ENCODE measurements at places on chromosomes 1 and 21.

GRCh38 chr1:166738873-166739272 is 100.4 kb upstream of the POGK start:
- no peak for DNase-seq

DNA sequence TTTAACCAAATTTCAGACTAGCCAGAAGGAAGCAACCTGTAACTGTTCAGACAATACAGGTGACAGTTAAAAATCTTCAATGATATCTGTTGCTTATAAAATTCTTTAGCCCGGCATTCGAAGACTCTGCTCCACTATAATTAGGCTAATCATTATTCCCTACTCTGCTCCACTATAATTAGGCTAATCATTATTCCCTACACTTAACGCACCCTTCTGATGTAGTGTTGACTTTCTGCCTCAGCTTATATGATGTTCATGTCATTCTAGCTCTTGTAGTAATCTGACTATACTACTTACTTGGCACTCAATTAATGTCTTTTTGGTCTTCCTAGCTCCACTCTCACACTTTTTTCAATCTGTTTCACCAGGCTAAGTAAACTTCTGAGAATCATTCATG is 13.3 kb downstream of the TESK2 start:
- DNase-seq = no peak

GRCh38 chr21:33885172-33885514 is 30.5 kb downstream of the ATP5PO start:
- DNase-seq = no peak

DNA sequence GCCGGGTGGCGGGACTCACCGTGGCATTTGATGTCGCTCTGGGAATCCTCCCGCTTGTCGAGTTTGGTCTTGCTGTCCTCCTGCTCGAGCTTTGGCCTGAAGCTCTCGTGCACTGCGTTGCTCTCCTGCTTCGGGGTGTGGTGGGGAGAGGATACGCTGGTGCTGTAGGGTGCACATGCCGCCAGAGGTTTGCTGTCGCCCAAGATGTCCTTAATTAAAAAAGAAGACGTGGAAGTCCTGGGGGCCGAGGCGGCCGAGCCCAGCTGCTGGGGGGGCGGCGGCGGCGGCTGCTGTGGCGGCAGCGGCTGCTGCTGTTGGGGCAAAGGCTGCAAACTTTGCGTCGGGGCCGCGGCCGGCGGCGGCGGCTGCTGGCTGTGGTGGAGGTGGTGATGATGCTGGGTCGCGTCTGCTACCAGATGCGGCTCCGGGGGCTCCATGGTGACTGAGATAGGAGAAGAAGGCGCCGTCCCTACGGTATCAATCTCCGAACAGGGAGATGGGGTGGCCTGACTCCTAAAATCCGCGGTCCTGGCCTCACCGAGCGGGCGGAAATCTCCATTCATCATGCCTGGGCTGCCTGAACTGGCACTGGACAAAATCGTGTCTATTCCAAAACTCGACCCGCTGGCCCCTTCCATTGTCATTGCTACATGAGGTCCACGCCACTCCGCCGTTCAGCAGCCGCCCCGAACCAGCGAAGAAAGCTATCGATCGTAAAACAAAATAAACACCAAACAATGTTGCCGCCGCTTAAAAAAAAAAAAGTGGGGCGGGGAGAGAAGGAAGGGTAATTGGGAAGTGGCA is at the start of gene BARHL2:
TSS of gene BARHL2 (minus strand) at position 751 of the 804 bp plus-strand sequence. CDS start at position 644, 107 bp downstream.
- DNase-seq = no peak

DNA sequence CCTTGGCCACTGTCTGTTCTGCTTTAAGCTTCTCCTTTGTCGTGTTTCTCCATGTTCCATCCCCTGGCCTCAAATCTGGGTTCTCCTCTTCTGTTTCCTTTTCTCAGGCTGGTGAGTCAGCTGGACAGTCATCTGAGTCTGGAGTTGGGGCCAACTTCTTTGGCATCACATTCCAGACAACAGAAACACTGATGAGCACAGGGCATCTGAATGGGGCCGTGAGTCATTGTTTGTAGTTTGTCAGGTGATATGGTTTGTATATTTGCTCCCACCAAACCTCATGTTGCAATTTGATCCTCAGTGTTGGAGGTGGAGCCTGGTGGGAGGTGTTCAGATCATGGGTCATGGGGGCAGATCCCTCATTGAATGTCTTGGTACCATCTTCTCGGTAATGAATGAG is 14.3 kb upstream of the OLIG2 start:
- peak; percentile 67 for DNase-seq

- no peak for DNase-seq
Measured at GRCh38 chr1:27314169-27314568, 7.8 kb upstream of the TMEM222 start.

DNA sequence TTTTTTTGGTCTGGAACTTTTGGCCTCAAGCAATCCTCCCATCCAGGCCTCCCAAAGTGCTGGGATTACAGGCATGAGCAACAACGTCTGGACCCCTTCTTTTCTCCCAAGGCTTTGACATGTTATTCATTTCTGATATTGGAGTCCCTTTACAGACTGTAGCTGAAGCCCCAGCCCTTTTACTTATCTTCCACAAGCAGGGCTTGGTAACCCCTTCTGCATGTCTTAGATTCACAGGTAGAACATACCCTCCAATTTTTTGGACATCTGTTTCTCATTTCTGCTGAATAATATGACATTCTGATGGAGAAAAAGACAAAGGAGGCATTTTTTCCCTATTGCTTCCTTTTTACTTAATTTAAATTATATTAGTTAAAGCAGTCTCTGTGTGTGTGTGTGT is 39.2 kb upstream of the RGS21 start:
- no peak for DNase-seq

DNA sequence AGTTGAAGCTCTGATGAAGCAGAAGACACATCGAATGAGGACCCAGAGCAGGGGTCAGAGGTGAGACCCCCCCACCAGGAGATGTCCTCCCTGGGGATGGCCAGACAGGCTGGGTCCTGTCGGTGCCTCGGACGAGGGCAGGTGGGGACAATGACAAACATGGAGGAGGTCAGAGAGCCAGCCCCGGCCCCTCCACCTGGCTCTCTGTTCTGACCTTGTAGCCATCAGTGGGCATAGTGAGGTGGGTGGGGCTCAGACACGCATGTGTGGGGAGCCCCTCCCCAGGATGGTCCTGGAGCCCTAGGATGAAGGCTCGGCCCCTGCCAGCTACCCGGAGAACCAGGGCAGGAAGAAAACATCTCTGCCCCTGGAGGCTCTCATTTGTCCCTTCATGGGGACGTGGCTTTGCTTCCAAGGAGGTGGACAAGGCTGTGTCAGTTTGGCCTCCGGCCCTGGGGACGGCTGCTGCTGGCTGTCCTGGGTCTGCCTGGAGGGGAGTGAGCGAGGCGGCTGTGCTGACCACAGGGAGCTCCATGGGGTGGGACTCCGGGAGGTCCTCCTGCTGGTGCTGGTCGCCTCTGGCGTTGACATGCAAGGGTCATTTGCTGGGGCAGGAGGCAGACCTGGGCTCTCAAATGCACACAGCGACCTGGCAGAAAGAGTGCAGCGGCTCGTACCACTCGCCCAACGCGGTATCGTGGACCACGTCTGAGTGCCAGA is 2.6 kb downstream of the KRTAP10-6 start:
- no peak for DNase-seq

- no peak for DNase-seq
Measured at GRCh38 chr1:114108751-114109255, 44.9 kb downstream of the SYT6 start.

GRCh38 chr1:165152727-165153126 is 203.8 kb downstream of the LMX1A start:
- no peak for DNase-seq

DNA sequence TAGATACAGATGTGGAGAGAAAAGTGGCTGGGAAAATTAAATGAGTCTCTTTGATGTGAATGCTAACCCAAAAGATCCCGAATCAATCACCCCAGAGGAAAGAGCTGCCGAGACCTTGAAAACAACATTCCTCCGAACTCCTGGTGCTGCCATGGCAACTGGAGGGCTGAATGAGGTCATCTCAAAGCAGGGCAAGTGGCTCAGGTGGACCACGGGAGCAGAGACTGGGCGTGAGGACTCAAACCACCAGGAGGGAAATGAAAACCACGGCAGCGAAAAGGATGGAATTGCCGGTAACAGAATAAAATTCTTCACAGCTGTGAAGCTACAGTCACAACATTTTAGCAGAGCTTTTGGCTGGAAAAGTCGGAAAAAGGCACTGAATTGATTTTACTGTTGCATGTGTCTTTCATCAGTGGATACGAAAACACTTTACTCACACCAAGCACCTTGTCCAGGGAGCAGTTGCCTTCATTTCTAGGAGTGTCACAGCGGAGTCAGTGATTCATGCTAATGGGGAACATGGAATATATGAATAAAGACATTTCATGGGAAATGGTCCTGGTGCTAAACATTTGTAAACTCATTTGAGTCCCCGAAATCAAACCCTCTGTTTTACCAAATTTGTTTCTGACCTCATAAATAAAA is 23.2 kb upstream of the BECN2 start:
- DNase-seq = peak; percentile 31

- DNase-seq = peak; percentile 18
Measured at GRCh38 chr1:67970088-67970487, 80.3 kb downstream of the DIRAS3 start.
